Activated CD4-positive, alpha-beta T cell treated with anti-CD3 and anti-CD28 coated beads, Interleukin-2, amount 10 ng/mL, durations not matched to agents 7 days and 5 days (primary cell): ENCODE measurements at places on chromosomes 2 and 18. TPM values are rescaled to one million over a fixed set of nuclear protein-coding genes. Genes with fewer than 3 reads are reported as not detected.

GRCh38 chr2:190767821-190768220, 112.8 kb upstream of the GLS start:
- no peak for DNase-seq

ASB18 gene
- total RNA-seq, result not detected

MAL gene
- total RNA-seq, result 237 TPM

GRCh38 chr2:167945660-167946368, 301.6 kb downstream of the STK39 start:
- DNase-seq, result no peak

GRCh38 chr18:62610701-62611411, 88.0 kb downstream of the ZCCHC2 start:
- no peak for DNase-seq

CYRIA gene
- 0.31 TPM for total RNA-seq
